ENCODE measurements at places on chromosomes 11 and 22. TPM values are rescaled to one million over a fixed set of nuclear protein-coding genes. Genes with fewer than 3 reads are reported as not detected.
A peak's percentile ranks its signal among the peaks of the same experiment; 100 is the strongest.

Gene HTATIP2
- 25.6 TPM for total RNA-seq

Gene OR8K5
- total RNA-seq: not detected

Gene SMIM38
- total RNA-seq: 1.3 TPM

Gene VWCE
- total RNA-seq: 0.94 TPM

- no peaks in the 10 kb centered on the region for H3K36me3 ChIP-seq
- H3K27me3 ChIP-seq: no peaks in the 10 kb centered on the region
- H3K4me3 ChIP-seq: no peak overlapping the region
- no peak overlapping the region for H3K27ac ChIP-seq
- H3K4me1 ChIP-seq: no peaks in the 10 kb centered on the region
These were observed 120.6 kb downstream of the PAX6 start for GRCh38 chr11:31690516-31690915.

GRCh38 chr11:20355221-20356219 lies 8.0 kb upstream of the HTATIP2 start:
- H3K4me3 ChIP-seq: no peak overlapping the region
- DNase-seq: peak; percentile 67
- no peaks in the 10 kb centered on the region for H3K4me1 ChIP-seq
- H3K36me3 ChIP-seq: no peaks in the 10 kb centered on the region
- peaks cover 11% of the 10 kb centered on the region for H3K27me3 ChIP-seq

- no peaks in the 10 kb centered on the region for H3K27me3 ChIP-seq
- H3K4me1 ChIP-seq: peaks cover 18% of the 10 kb centered on the region
- DNase-seq: no peak
- H3K4me3 ChIP-seq: no peak overlapping the region
These were observed 2.7 kb upstream of the PTPRJ start for GRCh38 chr11:47977623-47978022.

DNA sequence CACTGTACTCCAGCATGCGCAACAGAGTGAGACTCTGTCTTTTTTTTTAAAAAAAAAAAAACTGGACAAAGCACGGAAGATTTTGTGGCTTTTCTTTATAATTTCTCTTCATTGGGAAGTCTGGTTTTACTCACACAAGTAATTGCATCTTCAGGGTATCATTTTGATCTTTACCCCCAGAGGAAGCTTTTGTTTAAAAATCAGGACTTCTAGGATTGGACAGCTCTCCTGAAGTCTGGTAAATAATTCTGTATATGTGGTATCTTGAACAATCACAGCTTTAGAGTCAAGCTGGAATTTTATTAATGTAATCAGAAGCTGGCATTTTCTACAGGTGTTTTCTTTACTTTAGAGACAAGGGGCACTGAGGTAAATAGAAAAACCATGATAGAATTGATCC lies 208.1 kb upstream of the NARS2 start:
- H3K27ac ChIP-seq: no peak overlapping the region
- no peak overlapping the region for H3K4me3 ChIP-seq
- no peaks in the 10 kb centered on the region for H3K4me1 ChIP-seq
- no peak for DNase-seq
- H3K27me3 ChIP-seq: no peaks in the 10 kb centered on the region

DNA sequence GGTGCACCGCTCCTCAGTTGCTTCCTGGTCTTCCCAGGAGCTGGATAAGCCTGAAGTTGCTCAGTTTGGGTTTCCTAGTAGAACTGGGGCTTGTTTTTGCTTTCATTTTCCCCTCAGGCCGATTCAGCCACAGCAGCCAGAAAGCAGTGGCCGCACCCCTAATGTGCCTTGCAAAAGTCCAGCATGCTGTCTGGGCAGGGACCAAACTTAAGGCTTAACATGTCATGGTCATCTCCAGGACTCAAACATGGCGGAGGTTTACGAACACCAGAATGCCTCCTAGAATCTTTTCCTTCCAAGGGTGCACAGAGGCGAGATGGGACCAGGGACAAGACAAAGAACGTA lies 2.5 kb downstream of the GNG3 start:
- no peaks in the 10 kb centered on the region for H3K27me3 ChIP-seq
- peak overlapping the region; percentile 95 for H3K27ac ChIP-seq
- peak overlapping the region; percentile 95 for H3K4me3 ChIP-seq

GRCh38 chr11:27894552-27894951 lies 194.3 kb upstream of the BDNF start:
- H3K27me3 ChIP-seq: no peaks in the 10 kb centered on the region
- H3K4me1 ChIP-seq: no peaks in the 10 kb centered on the region
- H3K36me3 ChIP-seq: no peaks in the 10 kb centered on the region
- no peak for DNase-seq
- no peak overlapping the region for H3K27ac ChIP-seq

GRCh38 chr11:67522844-67523555 lies at the start of gene CABP2:
Gene CABP2, minus strand, starts transcription at chr11:67523446. Its CDS starts 120 bp downstream, at chr11:67523326.
- no peak for DNase-seq
- H3K36me3 ChIP-seq: no peaks in the 10 kb centered on the region
- peaks cover 2% of the 10 kb centered on the region for H3K27me3 ChIP-seq
- H3K4me1 ChIP-seq: no peaks in the 10 kb centered on the region
- no peak within 1 kb of the TSS for H3K4me3 ChIP-seq
- H3K27ac ChIP-seq: no peak within 1 kb of the TSS

DNA sequence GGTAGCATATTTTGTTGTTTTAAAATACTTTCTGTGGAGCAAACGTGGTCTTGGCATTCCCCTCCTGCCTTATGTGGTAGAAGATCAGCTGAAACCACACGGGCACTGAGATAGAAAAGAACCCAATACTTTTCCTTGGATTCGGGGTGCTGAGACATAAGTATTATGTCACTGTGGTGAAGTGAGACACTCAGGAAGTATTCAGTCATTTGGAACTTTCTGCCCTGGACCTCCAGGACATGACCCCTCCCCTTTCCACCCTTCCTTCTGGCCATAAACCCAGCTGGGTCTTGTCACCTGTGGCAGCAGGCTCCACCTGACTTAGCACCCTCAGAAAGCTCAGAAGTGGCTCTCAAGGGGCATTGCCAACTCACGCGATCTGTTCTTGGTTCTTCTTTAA lies 123.4 kb downstream of the SWAP70 start:
- H3K4me1 ChIP-seq: no peaks in the 10 kb centered on the region
- H3K27me3 ChIP-seq: no peaks in the 10 kb centered on the region

DNA sequence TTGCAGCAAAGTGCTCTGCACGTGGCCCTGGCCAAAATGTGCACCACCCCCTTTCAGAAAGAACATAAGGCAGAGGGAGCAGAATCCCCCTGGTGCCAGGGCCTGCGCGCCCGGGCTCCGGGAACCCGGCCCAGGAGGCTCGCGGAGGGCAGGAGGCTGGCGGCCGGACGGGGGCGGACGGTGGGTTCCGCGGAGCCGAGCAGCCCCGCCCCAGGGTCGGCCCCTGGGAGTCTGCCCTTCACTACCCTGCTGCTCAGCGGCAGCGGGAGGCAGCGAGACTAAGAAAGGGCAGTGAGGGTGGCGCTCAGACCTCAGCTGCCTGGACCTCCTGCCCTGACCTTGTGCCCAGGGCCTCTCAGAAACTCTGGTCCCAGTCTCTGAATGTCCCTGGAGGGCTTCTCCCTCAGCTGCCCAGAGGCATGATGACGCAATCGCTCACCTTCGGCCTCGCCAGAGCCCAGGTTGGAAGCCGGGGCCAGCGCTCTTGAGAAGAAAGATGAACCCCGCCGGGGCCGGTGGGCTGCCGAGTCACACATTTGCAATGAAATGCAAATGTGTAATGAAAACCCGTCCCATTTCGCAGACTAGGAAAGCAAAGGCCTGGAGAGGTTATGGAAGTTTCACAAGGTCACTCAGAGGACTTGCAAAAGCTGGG lies 1.1 kb upstream of the CLMP start:
- no peak overlapping the region for H3K27ac ChIP-seq
- H3K27me3 ChIP-seq: peaks cover 39% of the 10 kb centered on the region
- no peak for DNase-seq
- peaks cover 10% of the 10 kb centered on the region for H3K4me1 ChIP-seq
- no peaks in the 10 kb centered on the region for H3K36me3 ChIP-seq

DNA sequence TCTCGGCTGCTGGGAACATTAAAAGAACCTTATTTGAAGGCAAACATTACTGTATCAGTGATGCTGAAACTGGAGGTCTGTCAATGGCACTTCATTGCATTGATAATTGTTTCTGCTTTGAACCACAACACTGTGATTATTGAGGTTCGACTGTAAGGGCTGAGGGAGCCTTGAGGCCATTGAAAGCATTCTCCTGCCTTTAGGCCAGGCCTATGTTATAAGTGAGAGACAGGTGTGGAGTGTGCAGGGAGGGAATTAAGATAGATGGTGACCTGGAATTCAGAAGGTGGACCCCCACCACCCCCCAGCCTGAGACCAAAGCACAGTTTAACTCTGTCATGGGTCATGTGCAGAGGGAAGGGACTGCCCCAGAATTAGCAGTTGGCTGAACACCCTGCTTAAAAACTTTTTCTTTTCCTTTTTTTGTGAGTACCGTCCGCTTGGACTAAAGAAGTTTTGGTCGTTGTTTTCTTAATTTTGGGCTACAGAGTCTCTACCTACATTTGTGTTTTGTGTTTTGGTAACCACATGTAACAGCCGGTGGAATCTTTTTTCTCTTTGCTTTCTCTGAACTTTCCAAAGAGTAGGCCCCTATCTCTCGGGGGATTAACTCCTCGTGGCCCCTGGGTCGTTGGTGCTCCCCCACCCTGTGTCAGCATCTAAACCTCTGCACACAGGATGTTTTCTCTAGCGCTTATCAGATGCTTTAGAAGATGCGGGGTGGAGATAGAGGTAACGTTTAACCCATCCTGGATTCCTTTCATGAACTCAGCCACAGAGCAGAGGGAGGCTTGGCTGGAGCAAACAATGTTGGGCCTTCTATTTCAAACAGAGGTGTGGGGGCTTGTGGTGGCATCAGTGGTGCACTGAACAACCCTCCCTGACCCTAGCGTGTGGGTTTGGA lies 43.7 kb downstream of the ZBTB16 start:
- no peaks in the 10 kb centered on the region for H3K36me3 ChIP-seq
- no peak overlapping the region for H3K4me3 ChIP-seq

- no peaks in the 10 kb centered on the region for H3K36me3 ChIP-seq
- H3K27ac ChIP-seq: no peak overlapping the region
- DNase-seq: no peak
- peaks cover 3% of the 10 kb centered on the region for H3K27me3 ChIP-seq
- no peak overlapping the region for H3K4me3 ChIP-seq
These were observed 15.8 kb upstream of the PKNOX2 start for GRCh38 chr11:125148743-125149142.

- no peaks in the 10 kb centered on the region for H3K27me3 ChIP-seq
- H3K27ac ChIP-seq: no peak overlapping the region
- H3K36me3 ChIP-seq: no peaks in the 10 kb centered on the region
- no peaks in the 10 kb centered on the region for H3K4me1 ChIP-seq
These were observed 27.0 kb downstream of the GDPD5 start for GRCh38 chr11:75498556-75499255.

- H3K36me3 ChIP-seq: no peaks in the 10 kb centered on the region
- DNase-seq: no peak
- H3K4me1 ChIP-seq: no peaks in the 10 kb centered on the region
- peaks cover 10% of the 10 kb centered on the region for H3K27me3 ChIP-seq
These were observed at the start of gene POU2F3 for GRCh38 chr11:120239713-120240640. Gene POU2F3, plus strand, starts transcription at chr11:120240140. Its CDS starts 204 bp downstream, at chr11:120240344.

GRCh38 chr11:128238521-128239265 lies 348.7 kb downstream of the ETS1 start:
- H3K27ac ChIP-seq: no peak overlapping the region
- no peaks in the 10 kb centered on the region for H3K36me3 ChIP-seq
- no peaks in the 10 kb centered on the region for H3K27me3 ChIP-seq
- peak overlapping the region; percentile 4 for H3K4me3 ChIP-seq

DNA sequence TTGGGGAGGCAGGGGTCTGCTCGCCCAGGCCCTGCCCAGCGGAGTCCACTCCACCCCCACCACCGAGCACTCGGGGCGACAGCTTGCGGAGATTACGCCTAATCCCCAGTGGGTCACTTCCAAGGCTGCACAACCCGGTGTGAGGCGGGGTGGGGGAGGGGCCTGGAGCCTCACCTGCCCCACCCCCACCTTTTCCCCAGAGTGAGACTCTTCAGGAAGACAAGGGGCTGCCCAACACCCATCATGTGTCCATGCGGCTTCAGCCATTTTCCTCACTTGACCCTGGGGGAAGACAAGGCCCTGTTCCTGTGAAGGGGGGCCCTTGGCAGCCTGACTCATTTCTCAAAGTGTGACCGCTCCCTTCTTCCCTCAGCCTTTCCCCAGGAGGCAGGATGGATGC lies 12.5 kb downstream of the SYNGR1 start:
- no peaks in the 10 kb centered on the region for H3K4me1 ChIP-seq
- no peaks in the 10 kb centered on the region for H3K27me3 ChIP-seq
- no peaks in the 10 kb centered on the region for H3K36me3 ChIP-seq
- H3K4me3 ChIP-seq: no peak overlapping the region
- no peak for DNase-seq

- H3K27me3 ChIP-seq: no peaks in the 10 kb centered on the region
- H3K4me3 ChIP-seq: no peak overlapping the region
- H3K36me3 ChIP-seq: no peaks in the 10 kb centered on the region
- no peak overlapping the region for H3K27ac ChIP-seq
- no peak for DNase-seq
- no peaks in the 10 kb centered on the region for H3K4me1 ChIP-seq
These were observed 155.4 kb downstream of the NELL1 start for GRCh38 chr11:20824773-20825172.

DNA sequence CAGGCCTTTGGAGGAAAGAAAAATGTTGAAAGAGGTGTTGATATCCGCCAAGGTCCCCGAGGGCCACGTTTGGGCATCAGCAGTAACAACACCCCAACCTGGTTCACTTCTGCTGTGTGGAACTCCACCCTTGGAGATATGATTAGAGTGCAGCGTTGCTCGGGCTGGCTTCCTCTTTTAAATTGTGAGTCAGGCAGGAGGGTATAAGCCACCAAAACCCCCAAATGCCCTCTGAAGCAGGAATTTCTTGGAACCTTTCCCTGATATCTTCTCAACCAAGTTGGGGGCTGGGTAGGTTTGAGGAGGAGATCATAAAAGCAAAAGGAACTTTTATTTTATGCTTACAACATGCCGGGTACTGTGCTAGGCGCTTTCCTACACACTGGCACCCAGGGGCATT lies 6.4 kb upstream of the C11orf96 start:
- H3K27me3 ChIP-seq: peaks cover under 1% of the 10 kb centered on the region
- H3K27ac ChIP-seq: no peak overlapping the region
- H3K4me1 ChIP-seq: no peaks in the 10 kb centered on the region
- no peak for DNase-seq

- H3K4me1 ChIP-seq: no peaks in the 10 kb centered on the region
- H3K36me3 ChIP-seq: no peaks in the 10 kb centered on the region
- peaks cover 5% of the 10 kb centered on the region for H3K27me3 ChIP-seq
- H3K27ac ChIP-seq: no peak overlapping the region
- no peak for DNase-seq
These were observed 32.8 kb upstream of the FJX1 start for GRCh38 chr11:35585416-35585815.

DNA sequence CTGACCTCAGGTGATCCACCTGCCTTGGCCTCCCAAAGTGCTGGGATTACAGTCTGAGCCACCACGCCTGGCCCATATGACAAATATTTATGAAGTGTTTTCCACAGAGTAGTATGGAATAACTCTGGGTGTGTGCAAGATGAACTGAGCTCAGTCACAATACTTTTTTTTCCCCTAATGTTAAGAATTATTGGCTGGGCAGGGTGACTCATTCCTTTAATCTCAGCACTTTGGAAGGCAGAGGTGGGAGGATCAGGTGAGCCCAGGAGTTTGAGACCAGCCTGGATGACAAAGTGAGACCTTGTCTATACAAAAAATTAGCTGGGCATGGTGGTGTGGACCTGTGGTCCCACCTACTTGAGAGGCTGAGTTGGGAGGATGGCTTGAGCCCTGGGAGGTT lies 6.4 kb downstream of the PTPRJ start:
- H3K4me3 ChIP-seq: no peak overlapping the region
- peaks cover 62% of the 10 kb centered on the region for H3K4me1 ChIP-seq
- no peak for DNase-seq
- H3K36me3 ChIP-seq: no peaks in the 10 kb centered on the region
- peak overlapping the region; percentile 55 for H3K27ac ChIP-seq

GRCh38 chr11:12746593-12747097 lies 72.4 kb downstream of the TEAD1 start:
- no peak overlapping the region for H3K27ac ChIP-seq
- no peak for DNase-seq
- no peak overlapping the region for H3K4me3 ChIP-seq
- no peaks in the 10 kb centered on the region for H3K27me3 ChIP-seq
- H3K36me3 ChIP-seq: no peaks in the 10 kb centered on the region
- no peaks in the 10 kb centered on the region for H3K4me1 ChIP-seq
